GM12892 (cell line): ENCODE measurements at places on chromosomes 2 and 18.

GRCh38 chr2:163884416-163884815 lies 148.6 kb upstream of the FIGN start:
- DNase-seq, result no peak

- DNase-seq, result no peak
Measured at GRCh38 chr2:74278176-74278575, 65.0 kb downstream of the SLC4A5 start.

DNA sequence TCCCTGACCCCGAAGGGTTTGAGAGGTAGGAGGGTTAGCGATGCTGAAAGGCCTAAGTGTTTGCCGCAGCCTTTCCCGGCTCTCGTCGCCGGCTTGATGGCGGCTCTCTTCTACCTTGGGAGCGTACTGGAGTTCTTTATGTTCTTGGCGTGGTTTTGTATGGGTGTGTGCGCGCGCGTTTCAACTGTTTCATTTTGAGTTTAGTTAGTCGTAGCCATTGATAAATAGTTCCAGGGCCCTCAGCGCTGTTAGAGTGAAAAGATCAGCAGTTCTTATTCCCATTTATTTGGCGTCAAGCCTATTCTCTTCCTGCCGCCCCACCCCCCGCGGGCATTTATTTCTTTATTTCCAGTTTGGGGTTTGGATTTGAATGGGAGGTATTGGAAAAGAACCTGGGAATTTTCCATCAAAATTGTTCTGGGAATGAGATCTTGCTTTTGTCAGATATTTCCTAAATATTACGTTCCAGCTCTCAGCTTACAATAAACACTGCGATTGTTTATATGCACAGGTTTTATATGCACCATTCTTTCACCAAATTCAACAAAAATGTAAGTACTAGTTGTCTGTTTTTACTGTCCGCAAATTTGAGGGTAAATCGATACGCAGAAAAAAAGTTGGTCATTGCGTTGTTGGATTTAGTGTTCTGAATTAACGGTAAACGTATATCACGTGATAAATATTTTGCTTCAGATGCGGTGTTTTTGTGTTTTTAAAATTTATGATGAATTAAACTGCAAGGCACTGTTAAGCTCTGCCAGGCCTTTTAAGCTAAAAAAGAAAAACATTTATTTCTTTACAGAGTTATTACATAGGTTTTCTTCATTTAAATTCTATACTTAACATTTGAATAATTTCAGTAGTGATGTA lies 954 bp downstream of the CCNT2 start:
- DNase-seq, result peak; percentile 6

DNA sequence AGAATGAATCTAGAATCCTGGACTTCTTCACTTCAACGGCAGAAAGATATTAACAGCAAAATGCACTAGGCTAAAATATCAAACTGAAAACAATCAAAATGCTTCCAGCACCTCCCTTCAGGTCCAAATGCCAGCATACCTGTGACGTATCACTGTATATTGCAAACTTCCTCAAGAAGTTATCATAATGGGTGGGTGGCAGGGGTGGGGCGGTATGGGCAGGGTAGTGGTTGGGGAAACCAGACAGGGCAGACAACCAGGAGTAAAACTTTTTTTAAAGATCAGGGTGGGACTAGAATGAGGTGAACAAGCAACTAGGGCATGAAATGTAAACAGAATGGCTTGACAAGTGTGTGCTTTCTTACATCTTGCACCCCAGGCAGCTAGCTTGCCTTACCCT lies 140.9 kb downstream of the SATB2 start:
- DNase-seq, result no peak

DNA sequence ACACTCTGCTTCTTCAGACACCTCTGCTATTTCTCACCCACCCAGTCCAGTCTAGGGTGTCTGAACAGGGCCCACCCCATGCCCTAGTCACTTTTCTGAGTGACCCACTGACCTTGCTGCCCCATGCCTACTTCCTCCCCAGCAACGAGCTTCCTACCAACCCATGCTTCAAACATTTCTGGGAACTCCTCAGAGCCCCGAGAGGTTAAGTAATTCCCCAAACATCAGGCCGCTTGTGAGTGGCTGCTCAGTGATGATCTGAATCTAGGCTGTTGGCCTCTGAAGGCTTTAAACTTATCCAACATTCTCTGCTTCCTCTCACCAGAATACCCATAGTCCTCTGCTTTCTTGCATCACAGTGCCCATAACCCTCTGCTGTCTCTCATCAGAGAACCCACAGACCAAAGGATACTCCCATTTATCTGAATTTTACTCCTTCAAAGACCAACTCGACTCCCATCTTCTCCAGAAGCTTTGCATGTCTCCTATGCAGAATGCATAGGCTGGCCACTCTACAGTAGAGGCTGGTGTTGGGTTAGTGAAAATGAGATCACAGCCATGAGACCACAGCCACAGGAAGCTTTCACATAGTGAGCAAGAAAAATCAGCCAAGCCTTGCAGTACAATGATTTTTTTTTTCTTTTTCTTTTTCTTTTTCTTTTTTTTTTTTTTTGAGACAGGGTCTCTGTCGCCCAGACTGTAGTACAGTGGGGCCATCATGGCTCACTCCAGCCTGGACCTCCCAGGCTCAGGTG lies 309.5 kb upstream of the LYPD1 start:
- no peak for DNase-seq

DNA sequence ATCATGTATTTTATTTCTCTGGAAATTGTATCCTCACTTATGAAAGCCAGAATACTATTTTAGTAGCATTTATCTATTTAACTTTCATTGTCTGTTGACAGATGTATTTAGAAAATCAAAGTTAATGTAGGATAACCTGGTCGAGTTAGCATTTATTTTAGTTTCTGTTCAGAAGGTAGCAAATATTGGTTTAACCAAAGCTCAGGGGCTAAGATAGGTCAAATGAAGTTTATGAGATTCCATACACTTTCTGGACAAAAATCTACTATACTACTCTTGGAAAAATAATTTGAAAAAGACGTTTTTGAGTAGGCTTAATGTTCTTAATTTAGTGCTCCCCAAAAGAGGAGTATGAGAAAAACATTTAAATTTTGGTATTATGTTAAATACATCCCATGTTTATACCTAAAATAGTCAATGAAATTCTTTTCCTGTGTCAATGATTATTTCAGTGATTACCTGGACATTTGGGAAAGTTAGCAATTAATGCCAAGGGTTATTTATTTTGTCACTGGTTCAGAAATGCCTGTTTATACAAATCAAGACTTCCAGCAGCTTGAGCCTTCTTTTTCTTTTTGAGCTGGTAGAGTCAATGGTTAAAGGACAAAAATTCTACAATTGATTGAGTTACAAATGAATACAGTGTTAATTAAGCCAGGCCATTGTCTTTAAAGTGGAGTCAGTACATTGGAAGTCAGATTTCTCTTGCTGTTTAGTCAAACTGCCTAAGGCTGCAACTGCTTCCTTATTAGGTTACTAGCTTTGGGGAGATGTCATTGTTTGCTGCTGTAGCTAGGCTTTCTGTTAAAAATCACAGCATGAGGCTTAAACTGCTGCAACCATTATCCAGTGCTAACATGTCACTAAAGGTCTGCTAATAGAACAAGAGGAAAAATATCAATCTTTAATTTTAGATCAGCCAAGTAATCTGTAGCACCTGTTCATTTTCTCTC lies 182.3 kb downstream of the CAMKMT start:
- DNase-seq, result no peak

GRCh38 chr2:160085662-160086061 lies 23.2 kb upstream of the PLA2R1 start:
- DNase-seq, result no peak

DNA sequence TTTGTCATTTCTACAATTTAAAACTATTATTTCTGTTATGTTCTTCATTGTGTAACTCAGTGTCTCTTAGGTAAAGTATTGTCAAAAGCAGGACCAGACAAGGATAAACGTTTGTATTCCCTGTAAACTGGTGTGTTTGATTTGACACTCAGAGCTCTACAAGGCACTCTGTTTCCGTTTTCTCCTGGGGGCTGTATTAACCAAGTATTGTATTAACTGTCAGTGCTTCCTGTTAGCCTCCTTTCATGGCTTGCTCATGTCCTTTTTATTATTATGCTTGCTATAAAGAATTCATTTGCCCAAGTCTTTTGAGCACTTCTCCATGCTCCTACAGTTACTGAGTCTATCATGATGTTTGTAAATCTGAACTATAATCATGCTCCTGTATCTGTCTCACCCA lies 323.7 kb downstream of the LPIN1 start:
- DNase-seq, result no peak

DNA sequence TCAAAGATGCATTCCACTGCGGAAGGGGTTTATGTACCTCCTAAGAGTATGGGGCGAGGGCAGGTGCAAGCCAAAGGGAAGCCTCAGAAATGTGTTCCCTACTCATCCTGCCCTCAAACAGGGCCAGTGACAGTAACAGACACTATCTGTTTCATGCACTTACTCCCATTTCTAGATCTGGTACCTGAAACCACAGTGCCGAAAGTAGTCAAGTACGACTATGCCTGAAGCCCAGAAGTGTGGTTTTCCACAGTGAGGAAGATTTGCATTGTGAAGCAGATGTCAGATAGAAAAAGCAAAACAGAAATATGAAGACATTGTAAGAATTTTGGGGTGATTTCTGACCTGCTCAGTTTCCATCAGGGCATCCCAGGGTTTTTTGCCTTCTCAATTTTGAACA lies 748.7 kb downstream of the RNF144A start:
- DNase-seq, result no peak

GRCh38 chr2:74566754-74567085 lies 12.2 kb downstream of the DOK1 start:
- DNase-seq, result no peak

- no peak for DNase-seq
Measured at GRCh38 chr2:230811508-230811907, 53.2 kb upstream of the ITM2C start.

- no peak for DNase-seq
Measured at GRCh38 chr2:48525269-48525943, 4.5 kb upstream of the STON1 start.

DNA sequence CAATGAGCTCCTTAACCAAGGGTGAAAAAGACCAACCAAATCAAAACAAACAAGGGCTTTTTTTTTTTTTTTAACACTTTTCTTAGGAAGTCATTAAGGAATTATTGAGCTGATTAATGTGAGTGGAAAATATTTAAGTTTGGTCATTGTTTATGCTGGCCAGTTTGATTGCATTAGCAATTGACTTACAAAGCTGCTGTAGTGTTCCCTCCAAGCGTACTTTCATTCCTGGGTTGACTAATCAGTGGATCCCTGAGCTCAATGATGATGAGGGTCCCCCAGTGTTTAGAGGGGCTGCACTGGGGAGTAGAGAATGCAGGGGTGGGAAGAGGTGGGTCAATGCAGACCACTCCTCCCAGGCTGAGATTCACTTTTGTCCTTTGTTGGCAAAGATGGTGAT lies 119.3 kb downstream of the PRKCE start:
- no peak for DNase-seq

DNA sequence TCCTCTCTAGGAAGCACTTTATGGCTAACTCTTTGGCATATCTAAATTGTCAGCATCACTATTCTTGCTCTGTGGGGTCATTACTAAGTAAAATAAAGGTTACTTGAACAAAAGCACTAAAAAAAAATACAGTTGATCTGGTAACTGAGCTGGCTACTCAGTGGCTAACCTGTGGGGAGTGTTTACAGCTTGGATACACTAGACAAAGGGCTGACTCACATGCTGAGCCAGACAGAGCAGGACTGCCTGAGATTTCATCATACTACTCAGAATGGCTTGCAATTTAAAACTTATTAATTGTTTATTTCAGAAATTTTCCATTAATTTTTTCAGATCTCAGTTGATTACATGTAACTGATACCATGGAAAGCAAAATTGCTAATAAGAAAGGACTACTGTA lies 1690.4 kb upstream of the SLC39A10 start:
- DNase-seq, result no peak

DNA sequence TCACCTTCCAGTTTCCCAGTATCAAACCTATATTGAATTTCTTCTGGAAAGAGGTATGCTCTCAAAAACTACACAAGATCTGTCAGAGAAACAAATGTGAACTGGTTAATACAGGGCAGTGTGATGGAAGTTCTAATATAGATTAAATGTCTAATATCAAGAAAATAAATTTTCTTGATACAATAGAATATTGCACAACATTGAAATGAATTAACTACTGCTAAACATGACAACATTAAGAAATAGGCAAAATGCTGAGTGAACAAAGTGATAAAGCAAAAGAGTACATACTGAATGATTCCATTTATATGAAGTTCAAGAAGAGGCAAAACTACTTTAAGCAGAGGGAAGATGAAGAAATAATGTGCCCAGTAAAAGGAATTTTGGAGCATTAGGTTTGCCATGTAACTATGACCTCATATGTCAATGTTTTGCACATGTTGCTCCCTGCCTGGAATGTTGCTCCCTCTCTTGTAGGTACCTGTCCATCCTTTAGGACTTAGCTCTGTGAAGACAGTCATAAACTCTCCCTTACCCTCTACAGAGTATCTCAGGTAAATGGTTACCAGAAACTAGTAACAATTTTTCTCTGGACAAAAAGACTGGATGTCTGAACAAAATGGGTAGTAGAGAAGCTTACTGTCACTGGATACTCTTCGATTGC lies 339.0 kb downstream of the RAD51AP2 start:
- DNase-seq, result no peak

DNA sequence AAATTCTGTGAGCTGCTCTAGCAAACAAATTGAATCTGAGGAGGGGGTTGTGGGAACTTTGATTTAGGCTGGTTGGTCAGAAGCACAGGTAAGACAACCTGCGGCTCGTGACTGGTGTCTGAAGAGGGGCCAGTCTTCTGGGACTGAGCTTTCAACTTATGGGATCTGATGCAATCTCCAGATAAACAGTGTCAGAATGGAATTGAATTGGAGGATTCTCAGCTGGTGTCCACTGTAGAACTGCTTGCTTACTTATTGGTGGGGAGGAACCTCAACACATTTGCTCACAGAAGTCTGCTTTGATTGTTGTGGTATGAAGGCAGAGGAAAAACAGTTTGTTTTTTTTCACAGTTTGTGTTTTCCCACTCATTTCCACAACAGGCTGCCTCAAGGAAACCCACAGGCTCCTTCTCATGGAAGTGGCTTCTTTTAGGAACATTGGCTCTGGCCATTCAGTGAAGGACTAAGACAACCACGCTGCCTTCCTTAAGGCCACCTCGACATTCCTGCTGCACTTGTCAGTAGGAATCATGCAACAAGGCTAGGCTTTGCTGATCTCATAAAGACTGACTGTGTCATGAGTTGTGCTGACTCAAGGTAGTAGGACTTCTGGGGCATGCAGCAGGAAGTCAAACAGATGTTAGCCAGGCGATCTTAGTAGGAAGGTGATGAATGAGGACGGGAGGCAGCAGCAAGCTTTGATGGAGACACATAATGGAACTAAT lies 104.7 kb downstream of the TSN start:
- DNase-seq, result no peak

- no peak for DNase-seq
Measured at GRCh38 chr2:200757399-200757798, 54.3 kb upstream of the BZW1 start.
